ENCODE measurements at places on chromosomes 6 and 20.

- DNase-seq = no peak
These were observed 123.0 kb downstream of the TCP11 start for GRCh38 chr6:35018182-35018519.

- DNase-seq = no peak
These were observed 1365.9 kb downstream of the GRIK2 start for GRCh38 chr6:102759415-102759814.

DNA sequence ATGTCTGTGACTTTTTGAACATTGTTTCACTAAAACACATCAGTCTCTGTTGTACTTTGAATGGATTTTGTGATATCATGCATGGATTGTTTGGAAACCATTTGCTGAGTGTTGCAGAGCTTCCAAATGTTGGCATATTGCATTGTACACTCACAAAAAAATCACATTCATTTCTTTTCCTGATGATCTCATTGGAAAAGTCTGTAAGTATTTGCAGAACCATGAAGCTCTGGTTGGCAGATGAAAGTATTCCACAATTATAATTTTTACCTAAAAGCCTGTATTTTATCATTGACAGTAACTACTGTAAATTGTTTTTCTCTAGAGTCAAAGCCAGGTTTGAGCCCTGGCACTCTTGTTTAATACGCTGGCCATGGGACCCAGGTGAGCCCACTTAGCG is 42.1 kb downstream of the VAPB start:
- DNase-seq = no peak

GRCh38 chr6:109456111-109456583 is 575 bp upstream of the MICAL1 start:
- DNase-seq = no peak

GRCh38 chr6:103284835-103285234 is 1574.9 kb downstream of the HACE1 start:
- no peak for DNase-seq

DNA sequence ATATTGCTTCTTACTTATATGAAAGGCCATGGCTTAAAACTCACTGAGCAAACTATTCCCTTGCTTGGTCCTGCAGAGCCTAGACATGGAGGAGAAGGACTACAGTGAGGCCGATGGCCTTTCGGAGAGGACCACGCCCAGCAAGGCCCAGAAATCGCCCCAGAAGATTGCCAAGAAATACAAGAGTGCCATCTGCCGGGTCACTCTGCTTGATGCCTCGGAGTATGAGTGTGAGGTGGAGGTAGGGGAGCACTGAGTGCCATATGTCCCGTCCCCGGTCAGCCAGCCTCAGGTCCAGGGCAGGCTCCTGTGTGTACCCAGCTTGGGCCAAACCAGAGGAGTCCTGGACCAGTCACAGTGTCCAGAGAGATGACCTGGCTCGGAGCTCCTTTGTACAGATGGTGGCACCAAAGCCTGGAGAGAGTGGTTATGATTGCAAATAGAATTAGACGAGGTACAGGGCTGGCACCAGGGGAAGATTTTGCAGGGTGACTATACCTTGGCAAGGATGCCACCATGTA is 21.0 kb downstream of the EPB41L1 start:
- DNase-seq = no peak

DNA sequence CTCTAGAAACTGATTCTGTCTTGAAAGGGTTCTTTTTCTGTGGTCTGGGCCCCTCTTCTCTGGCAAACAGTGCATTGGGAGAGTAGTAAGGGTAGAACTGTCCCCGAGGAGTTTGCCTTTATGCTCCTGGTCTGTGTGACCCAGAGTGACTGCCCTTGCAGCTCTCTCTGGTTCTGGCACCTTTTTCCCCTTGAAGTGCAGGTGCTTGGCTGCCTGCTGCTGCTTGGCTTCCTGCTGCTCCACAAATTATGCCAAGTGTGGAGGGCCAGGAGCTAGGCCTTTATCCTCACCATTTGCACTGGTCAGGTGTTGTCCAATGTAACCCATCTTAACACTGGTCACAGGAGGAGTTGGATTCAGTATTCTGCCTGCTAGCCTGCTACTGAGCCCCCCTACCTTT is 11.2 kb downstream of the KIZ start:
- DNase-seq = no peak

- no peak for DNase-seq
These were observed 1588.0 kb downstream of the GRIK2 start for GRCh38 chr6:102981490-102982015.

DNA sequence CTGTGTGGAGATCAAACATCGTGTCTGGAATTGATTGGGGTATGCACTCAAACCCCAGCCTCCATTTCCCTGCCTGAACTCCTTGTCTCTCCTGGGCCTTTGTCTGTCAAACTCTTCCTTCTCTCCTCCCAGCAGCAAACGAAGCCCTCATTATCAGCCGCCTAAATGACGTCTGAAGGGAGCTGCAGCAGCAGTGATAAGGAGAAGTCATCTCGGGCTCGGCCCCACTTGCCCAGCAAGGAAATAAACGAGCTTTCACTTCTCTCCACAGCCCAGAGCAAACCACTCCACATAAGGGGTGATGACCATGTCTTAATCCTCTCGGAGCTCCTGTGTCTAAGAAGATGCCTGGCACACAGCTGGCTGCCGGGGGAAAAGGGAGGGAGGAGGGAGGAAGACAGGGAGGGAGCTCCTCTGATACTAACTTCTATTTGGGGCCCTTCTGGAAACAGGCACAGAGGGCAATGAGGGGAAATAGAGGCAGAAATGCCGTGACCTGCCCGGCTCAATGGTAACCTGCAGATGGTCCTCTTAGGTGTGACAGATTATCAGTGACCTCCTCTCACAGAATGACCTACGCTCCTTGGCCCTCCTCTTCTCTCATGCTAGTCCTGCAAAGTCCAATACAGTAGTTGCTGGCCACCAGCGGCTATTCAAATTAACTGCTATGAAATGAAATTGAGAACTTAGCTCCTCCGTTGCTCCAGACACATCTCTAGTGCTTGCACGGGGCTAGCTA is 100.4 kb downstream of the PXDC1 start:
- no peak for DNase-seq

DNA sequence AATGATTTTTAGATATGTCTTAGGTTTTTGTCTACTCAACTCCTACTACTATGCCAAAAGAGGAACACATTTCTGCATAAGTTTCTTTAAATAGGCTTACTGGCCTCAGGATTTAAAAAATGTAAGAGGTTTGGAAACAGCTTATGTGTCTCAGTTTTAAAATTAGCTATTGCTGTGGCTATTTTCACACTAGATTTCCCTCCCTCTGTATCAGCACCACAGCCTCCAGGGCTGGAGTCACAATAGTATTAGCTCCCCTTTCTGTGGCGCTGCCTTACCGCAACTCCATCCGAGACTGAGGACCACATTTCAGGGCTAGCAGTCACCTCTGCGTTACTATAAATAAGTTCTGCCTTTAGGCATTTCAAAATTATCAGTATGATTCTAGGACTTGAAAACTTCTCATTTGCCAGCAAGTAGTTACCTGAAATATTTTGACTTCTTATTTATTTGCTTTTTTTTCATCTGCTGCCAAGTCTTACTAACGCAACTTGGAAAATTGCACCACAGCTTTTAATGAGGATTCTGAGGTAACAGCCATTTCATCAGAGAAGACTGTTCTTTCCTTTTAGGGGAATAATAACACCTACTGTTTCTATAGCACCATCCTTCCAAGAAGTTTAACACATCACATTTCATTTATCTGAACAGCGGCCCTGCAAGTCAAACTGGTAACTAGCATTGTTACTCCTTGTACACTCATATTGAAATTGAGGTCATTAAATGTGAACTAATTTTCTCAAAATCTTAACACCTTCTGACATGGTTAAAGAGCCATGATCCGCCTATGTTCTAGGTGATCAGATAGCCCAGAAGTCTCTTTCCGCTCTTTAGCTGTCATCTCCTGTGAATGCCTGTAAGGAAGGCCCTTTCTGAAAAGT is 105.9 kb downstream of the GJA10 start:
- DNase-seq = no peak

DNA sequence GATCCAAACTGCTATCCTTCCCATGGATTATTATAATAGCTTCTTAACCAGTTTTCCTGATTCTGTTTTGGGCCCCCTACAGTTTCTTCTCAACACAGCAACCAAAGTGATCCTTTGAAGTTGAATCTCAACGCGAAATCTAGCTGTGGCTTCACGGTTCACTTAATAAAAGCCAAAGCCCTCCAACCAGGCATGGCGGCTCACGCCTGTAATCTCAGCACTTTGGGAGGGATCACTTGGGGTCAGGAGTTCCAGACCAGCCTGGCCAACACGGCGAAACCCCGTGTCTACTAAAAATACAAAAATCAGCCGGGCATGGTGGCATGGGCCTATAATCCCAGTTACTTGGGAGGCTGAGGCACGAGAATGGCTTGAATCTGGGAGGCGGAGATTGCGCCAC is 3.3 kb downstream of the RMND1 start:
- DNase-seq = no peak

DNA sequence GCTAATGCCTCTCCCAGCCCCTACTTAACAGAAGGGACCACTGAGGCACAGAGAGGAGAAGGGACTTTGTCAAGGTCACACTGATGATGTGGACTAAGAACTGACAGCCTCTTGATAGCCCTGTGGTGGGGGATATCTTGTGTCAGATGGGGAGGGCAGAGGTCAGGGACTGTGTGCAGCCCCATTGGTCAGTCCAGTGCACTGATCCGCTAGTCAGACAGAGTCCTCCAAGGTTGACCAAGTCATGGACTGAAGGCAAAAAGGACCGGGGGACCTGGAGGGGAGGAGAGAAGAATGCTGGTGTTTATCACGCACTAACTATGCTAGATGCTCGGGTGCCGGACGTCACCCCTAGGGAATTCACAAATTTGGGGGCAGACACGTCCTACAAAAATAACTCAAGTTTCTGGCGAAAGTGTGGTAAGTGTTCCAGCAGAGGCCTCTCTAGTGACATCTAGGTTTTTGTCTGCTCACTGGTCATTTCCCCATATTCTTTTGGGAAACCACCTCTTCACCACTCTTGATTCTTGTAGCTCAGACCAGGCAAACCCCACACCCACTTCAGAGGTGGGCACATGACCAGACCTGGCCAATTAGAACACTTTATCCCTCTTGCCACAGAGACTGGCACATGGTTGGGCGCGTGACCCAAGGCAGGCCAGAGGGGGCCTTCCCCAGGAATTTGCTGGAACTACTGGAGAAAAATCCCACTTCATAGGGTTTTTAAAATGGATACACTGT is 21.0 kb downstream of the TCF15 start:
- DNase-seq = no peak

DNA sequence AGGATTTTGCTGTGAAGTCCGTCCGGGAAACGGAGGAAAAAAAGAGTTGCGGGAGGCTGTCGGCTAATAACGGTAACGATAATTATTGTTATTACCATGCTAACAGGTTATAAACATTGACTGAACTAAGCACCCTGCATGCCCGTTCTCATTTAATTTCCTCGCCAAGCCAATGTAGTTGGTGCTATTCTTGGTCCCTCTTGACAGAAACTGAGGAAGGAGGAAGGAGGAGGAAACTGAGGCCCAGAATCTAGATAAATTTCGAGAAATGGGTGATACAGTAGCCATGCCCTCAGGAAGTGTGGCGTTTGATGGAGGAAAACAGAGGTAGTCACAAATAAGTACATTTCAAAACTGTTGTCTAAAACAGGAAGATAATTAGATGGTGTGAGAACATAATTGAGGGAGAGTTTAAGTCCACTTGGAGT is 474 bp downstream of the TPX2 start:
- no peak for DNase-seq

DNA sequence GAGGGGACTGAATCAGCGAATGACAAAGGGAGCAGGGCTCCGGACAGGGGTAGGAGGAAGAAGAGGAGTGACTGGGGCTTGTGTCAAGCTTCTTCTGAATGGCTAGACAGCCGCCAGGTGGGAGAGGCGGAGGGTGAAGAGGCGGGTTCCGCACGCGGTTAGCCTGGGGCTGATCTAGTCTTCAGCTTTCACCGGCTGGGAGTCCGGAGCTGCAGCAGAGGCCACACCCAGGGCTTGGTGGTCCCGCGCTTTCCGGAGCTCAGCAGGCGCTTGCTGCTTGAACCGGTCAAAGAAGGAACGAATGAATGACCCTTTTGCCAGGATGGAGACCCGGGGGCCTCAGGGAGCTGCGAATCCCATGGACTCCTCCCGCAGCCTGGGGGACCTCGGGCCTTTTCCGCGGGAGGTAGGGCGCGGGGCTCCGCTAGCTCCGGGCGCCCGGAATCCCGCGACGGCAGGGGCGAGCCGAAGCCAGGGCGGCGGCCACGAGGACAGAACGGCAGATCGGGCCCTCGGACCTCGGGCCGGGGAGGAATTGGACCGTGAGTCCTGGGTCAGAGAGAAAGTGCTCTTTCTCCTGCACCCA is at the start of gene C6orf141:
C6orf141 (plus strand) TSS at position 177 of the 586 bp plus-strand sequence; CDS start at position 302, 125 bp downstream.
- peak; percentile 11 for DNase-seq

DNA sequence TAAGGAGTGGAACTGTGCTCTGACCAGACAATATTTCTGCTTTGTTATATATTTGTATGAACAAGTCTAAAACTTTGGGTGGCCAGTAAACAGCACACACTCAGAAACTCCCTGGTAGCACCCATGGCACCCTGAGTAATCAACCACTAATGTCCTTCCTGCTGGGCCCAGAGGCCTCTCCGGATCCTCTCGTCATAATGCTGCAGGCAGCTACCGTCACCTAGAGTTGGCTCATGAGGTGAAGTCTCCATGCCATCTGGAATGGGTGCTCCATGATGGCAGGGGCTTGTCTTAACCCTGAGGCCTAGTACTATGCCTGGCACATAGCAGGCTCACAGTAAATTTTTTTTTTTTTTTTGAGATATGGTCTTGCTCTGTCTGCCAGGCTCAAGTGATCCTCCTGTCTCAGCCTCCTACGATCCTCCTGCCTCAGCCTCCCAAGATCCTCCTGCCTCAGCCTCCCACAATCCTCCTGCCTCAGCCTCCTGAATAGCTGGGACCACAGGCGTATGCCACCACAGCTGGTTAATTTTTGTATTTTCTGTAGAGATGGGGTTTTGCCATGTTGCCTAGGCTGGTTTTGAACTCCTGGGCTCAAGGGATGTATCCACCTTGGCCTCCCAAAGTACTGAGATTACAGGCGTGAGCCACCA is 3.0 kb upstream of the SDCBP2 start:
- no peak for DNase-seq

DNA sequence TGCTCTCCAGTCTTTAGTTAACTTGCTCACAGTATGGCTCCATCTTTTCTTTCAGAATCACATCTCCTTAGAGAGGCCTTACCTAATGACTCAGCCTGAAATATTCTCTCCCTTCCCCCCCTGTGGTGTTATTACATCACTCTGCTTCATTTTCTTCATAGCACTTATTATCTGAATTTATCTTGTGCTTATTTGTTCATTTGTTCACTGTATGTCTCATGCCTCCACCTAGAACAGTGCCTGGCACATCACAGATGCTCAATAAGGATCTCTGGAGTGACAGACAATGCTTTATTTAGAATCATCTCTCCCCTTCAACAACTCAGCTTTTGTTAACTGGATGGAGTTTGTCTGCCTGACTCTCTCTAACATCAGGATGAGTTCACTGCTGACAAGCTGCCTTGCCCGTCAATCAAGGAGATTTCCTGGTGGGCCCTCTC is 96.6 kb upstream of the MAN1A1 start:
- no peak for DNase-seq

GRCh38 chr6:8086755-8087306 is 15.5 kb downstream of the EEF1E1 start:
- no peak for DNase-seq

GRCh38 chr6:28695715-28696114 is 170.0 kb downstream of the GPX5 start:
- no peak for DNase-seq
